RPMI7951 (cell line): ENCODE measurements at places on chromosomes 7 and 10. TPM values are rescaled to one million over a fixed set of nuclear protein-coding genes. Genes with fewer than 3 reads are reported as not detected.

TAC1 gene
- total RNA-seq: 20.4 and 26.2 TPM in 2 replicates

DNA sequence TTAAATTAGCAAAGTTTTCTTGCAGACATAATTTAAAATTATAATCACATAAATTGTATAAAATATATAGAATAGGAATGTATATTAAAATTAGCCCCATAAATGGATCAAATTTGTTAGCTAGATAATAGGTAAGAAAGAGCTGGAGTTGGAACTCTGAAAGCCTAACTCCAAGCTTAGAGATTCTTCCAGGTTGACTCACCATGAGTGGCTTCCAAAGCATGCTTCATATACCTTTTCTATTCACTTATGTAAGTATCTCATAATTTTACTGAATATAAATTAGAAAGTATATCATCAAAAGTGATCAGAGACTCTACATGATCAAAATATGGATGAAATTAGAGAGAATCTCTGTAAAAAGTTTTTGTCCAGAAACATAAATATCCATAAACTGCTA is 320.7 kb upstream of the MAGI2 start:
- DNase-seq: no peak

- DNase-seq: no peak
Measured at GRCh38 chr7:38615665-38616064, 15.5 kb downstream of the AMPH start.

DNA sequence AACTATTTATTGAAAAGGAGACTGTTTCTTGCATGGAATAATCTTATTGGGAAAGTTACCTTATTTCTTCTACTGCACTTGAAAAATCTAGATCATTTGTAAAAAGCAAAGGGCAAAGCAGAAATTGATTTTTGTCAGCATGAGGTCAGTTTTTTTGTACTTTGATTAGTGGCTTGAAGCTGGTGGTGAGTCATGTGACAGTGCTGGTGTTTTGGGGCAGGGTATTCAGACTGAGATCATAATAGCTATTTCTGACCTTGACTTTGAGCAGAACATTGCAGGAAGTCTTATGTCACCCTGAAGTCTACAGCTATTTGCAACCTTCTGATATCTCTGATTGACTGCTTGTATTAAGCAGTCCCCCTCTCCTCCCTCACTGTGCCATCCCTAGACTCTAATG is 66.3 kb upstream of the SORCS3 start:
- DNase-seq: no peak

ABCB1 gene
- under 0.01 and 0.68 TPM in 2 replicates for total RNA-seq

CASP2 gene
- total RNA-seq: 8.8 and 15.1 TPM in 2 replicates

DNA sequence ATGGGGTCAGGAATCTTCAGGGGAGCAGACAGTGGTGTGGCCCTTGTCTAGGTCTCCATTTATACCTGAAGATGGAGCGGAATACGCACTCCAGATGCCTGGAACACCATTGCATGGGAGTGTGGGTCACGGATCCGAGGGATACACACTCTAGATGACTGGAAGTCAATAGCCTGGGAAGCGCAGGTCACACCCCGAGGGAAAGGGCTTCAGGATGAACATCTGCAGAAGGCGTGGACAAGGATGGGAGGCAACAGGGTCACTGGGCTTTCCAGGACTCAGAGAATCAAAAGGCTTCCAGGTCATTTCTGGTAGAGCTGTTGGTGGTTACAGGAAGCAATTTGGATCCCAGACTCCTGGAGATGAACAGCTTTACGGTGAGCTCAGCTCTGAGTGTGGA is 382.2 kb upstream of the KLF6 start:
- no peak for DNase-seq

KCNH2 gene
- not detected in 2 replicates for total RNA-seq

UPK3B gene
- not detected in 2 replicates for total RNA-seq

DNA sequence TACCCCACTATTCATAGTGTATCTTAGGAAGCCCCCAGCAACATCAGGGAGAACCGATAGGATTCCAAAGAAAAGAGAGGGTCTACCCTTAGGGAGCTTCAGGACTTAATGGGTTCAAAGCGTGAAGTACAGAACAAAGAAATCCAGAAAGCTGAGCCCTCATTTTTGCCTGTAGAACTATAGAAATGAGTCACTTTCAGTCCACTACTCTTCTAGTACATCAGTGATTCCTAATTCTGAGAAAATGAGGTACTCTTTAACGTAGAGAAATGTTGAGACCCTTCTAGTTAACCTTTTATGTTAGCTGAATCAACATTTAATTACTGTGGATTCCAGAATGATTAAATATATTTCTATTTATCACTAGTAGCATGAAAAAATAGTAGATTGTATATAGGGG is 1.8 kb downstream of the TDRD1 start:
- DNase-seq: no peak

DNA sequence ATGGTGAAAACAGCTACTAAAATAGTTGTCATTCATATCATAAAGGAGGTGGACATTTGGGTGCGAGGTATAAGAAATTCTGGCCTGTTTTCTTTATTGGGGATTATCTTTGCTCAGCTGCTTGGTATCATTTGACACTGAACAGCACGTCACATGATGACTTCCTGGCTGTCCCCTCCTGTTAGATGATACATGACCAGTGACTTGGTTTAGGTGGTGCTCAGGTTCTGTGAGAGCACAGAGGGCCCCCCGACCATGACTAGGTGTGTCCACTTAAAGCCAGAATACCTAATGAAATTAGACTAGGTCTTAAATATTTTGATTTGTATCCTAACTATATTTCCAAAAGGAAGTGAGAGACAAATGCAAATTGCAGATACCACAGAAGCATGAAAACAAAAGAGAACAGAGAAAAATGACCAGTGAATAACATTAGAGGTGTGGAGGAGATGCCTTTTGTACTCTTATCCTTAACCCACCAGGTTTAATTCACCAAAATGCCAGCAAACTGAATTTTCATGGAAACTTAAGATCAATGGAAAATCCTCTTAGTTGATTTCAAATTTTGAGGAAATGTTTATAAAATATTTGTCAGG is 50.6 kb upstream of the GJD4 start:
- no peak for DNase-seq
